Stimulated activated CD8-positive, alpha-beta memory T cell treated with anti-CD3 and anti-CD28 coated beads, Interleukin-15, amount 100 ng/mL, for 48 hours (primary cell): ENCODE measurements at places on chromosomes 6 and 20.

DNA sequence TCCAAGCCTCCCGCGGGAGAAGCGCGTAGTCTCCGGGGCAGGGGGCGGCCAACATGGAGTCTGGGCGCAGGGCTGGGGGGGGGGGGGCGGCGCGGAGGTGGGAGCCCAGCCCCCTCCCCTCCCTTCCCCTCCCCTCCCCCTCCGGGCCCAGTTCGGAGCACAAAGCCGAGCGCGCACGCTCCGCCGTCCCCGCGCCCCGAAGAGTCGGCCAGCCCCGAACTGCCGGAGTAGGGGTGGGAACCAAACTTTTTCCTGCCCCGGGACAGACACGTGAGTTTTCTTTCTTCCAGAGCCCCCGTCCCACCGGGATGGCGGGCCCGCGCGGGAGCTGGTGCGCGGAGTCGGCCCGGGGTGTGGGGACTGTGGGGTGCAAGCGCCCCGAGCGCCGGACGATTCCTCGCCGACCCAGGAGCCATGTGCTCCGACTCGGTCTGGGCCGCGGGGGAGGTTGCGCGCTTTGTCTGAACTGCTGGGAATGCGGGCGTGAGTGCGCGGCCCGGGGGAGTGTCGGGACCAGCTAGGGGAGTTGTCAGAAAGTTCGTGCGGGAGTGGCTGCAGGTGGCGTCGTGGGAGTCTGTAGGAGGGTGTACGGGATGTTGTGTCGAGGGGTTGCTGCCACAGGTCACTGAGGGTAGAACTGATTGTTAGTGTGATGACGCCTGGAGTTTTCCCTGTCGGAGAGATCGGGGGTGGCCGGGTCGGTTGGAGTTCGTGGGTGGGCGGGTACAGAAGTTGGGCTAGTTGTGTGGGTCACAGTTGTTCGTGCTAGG, 1.2 kb downstream of the TGIF2 start:
- DNase-seq = no peak

DNA sequence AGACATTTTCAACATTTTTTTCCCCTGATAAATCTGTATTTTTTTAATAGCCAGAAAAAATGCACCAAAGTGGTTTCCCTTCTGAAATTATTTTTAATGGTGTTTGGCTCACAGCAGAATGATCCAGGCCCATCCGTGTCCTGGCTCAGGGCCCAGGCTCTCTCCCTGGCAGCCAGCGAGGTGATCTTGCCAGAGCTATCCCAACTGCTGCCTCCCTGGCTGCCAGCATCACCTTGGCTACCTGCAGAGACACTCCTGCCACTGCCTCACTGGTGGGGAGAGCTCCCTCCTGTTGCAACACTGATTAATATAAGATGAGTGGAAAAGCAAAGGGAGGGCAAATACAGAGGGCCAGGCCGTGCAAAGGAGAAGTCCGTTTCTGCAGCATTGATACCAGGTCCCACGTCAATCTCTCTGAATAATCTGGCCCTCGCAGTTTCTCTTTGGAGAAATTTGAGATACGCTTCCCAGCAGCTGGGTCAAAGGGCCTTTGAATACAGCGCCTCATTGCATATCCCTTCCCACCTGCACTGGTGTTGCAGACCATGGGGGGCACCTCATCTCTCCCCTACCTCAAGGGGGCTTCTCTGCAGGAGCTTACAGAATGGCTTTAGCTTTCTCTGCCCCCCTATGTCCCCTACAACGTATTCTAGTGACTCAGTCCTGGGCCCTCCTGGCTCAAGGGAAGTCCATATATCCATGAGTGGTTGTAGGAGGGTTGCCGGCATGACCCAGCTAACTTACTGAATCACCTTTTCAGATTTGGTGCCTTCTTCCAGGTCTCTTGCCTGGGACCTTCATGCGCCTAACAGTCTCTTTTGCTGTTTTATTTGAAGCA, 12.8 kb upstream of the DSTN start:
- no peak for DNase-seq

- DNase-seq = no peak
Observed at GRCh38 chr6:125733516-125734300, 15.7 kb upstream of the HEY2 start.

DNA sequence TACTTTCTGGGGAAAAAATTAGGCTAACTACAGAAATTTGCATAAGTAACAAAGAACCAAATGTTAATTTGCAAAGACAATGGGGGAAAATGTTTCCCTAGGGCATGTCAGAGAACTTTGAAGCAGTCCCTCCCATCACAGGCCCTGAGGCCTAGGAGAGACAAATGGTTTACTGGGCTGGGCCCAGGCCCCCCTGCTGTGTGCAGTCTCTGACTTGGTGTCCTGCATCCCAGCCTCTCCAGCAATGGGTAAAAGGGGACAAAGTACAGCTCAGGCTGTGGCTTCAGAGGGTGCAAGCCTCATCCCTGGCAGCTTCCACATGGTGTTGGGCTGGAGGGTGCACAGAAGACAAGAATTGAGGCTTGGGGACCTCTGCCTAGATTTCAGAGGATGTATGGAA, 788.4 kb downstream of the FRK start:
- DNase-seq = no peak

DNA sequence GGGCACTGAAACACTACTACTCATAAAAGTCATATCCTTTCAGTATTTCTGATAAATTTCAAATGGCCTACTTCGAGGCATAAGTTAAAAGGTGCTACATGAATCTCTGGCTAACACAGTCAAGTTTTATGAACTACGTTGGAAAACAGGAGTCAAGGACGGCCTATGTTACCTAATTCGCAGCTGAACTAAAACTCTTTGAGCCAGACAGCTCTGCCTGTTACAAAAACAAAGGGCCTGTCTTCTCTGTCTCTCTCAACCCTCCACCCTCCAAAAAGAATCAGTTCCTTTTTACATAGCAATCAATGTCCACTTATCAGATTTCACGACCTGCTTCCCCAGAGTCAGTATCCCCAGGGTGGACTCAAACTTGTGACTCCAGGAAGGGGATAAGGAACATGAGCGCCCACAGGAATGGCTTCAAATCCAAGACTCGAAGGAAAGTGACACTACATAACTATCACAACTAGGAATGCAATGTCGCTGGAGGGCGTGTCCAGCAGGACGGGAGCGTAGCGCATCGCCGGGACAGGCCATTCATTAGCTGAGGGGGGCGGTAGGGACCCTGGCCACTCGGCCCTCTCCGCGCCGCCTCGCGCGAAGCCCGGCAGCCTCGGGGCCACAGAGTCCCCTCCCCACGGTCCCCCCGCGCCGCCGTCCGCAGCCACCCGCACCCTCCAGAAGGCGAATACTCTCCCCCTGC, 591 bp downstream of the IBTK start:
- DNase-seq = no peak

GRCh38 chr20:47786765-47787107, 1.5 kb upstream of the SULF2 start:
- DNase-seq = no peak

- DNase-seq = no peak
Observed at GRCh38 chr6:49257549-49257948, 205.5 kb downstream of the MMUT start.

- no peak for DNase-seq
Observed at GRCh38 chr6:41426438-41426851, 91.0 kb downstream of the NCR2 start.

DNA sequence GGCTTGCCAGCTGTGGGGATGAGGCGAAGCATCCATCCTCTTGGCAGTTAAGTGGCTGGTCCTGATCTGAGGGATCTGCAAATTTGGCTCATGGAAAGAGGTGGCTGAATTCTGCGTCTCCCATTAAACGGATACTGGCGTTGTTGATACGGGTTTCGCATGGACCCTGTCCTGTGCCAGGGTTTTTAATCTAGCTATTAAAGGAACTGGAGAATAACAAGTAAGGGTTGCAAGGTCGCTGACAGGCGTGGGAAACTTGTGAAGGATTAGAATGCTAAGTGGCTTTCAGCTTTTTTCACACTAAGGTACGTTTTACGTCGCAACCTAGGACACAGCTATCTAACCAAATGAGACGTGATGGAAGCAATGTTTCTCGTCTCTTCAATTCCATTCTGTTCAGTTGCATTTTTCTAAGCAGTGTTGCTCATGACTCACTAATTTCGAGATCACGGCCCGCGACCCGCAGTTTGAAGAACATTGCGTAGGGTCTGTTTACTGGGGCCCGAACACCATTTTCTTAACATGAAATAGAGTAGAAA, 852 bp downstream of the GMNN start:
- no peak for DNase-seq

GRCh38 chr6:138657065-138657425, 116.5 kb upstream of the CCDC28A start:
- no peak for DNase-seq
